CD8-positive, alpha-beta T cell (primary cell): ENCODE measurements at places on chromosomes 7 and 10. TPM values are rescaled to one million over a fixed set of nuclear protein-coding genes. Genes with fewer than 3 reads are reported as not detected.
A peak's percentile ranks its signal among the peaks of the same experiment; 100 is the strongest.

- DNase-seq = no peak
These were observed 110.2 kb downstream of the ST8SIA6 start for GRCh38 chr10:17344206-17344605.

DNA sequence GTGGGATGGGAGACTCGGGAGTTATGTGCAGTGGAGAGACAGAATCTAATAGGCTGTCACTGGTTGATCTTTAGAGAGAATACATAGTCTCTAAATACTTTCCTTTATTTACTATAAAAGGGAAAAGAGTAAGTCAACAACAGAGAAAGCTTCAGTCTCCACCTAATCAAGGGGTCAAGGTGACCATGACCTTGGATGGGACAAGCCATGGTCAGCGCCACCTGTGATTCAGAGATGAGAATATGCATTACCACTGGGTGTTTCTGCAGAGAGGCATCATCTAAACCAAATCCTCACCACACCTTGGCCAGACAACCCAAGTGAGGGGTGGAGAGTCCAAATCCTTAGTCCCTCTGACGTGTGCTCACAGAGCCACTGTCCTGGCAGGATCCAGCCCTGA, 39.9 kb downstream of the TNS3 start:
- DNase-seq = no peak

- DNase-seq = no peak
These were observed 90.0 kb downstream of the TFEC start for GRCh38 chr7:115940460-115941060.

- DNase-seq = no peak
These were observed 159.3 kb downstream of the ST7 start for GRCh38 chr7:117112640-117113039.

- no peak for DNase-seq
These were observed 32.9 kb upstream of the CXCL12 start for GRCh38 chr10:44417761-44418160.

DNA sequence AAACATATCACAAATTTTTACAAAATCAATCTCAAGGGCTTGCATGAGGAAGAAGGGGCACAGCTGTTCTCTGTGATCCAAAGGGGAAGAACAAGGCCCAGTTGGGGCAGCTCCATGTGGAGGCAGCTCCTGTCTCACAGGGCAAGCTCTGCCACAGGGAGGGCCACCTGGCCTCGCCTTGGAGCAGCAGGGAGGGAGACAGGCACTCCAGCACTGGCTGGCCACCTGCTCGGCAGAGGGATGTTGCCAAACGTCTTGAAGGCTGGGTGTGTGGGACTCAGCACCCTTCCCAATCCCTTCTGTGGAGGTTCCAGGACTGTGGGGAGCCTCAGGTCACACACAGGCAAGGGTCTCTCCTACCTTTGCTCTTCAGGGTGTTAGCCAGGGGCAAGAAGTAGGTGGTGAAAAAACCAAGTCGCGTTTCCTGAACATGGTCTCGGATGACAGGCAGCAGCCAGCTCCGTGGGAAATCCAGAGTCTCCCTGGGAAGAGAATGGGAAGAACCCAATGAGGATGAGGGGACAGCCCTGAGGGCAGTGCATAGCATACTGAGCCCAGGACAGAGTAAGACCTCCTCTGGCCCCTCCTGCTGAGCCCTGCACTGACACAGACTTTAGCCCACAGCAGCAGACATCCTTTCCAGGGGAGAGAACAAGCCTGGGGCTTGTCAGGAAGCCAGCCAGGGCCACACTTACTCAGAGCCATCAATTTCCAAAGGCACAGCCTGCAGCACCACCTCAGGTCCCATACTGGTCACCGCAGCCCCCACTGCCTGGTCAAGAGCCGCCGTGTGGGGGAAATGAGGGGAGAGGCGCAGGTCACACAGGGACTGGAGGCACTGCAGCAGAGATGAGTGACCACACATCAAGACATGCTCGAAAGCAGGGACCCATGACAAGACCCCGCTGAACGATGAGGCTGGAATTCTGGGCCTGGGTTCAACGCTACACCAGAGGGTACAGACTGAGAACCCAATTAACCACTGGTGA, 21.9 kb downstream of the RRP12 start:
- DNase-seq = no peak

- DNase-seq = no peak
These were observed 569.4 kb downstream of the SUGCT start for GRCh38 chr7:40704172-40704571.

GRCh38 chr10:110151467-110151866, 55.9 kb upstream of the MXI1 start:
- peak; percentile 44 for DNase-seq

GRCh38 chr10:124220547-124220946, 127.1 kb upstream of the CHST15 start:
- no peak for DNase-seq

- no peak for DNase-seq
These were observed 99.9 kb upstream of the CHST15 start for GRCh38 chr10:124193309-124193696.

GRCh38 chr7:155896531-155897263, 84.4 kb upstream of the SHH start:
- DNase-seq = no peak

GRCh38 chr10:94224656-94225055, 138.1 kb downstream of the NOC3L start:
- DNase-seq = no peak

GRCh38 chr10:110022716-110023504, 15.1 kb downstream of the ADD3 start:
- DNase-seq = no peak

- no peak for DNase-seq
These were observed 51.1 kb downstream of the NOD1 start for GRCh38 chr7:30427296-30428070.

- DNase-seq = no peak
These were observed 86.0 kb downstream of the CH25H start for GRCh38 chr10:89120931-89121763.

GRCh38 chr7:45092100-45092930, 3.5 kb upstream of the NACAD start:
- DNase-seq = no peak

DNA sequence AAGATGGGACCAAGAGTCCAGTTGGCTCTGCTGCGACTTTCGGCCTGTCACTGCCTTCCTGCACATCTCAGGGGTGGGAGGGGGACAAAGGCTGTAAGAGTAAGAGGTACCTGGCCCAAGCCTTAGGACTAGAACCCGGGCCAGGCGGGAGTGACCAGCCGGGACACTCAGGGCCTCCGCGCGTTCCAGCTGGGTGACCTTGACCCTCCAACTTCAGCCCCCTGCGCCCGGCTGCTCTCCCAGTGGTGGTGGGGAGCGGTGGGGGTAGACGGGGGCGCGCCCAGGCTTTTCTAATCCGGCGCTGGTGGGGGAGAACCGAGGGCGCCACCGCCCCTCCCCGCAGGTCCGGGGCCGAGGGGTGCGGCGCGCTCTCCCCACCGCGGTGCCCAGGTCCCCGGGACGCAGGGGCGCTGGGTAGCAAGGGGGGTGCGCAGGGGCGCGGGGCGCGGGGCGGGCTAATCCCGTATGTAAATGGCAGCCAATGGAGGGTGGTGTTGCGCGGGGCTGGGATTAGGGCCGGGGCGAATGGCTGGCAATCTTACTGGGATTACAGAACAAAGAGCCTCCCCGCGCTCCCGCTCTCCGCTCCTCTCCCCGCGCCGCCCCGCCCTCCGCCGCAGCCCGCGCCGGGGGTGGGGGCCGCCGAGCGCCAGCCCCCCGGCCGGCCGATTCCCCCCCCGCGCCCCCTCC, at the start of gene GTF2IRD1:
Gene GTF2IRD1 (plus strand): TSS at position 585 of the 690 bp plus-strand sequence. CDS start 54,175 bp downstream, outside the sequence.
- DNase-seq = peak; percentile 19

DNA sequence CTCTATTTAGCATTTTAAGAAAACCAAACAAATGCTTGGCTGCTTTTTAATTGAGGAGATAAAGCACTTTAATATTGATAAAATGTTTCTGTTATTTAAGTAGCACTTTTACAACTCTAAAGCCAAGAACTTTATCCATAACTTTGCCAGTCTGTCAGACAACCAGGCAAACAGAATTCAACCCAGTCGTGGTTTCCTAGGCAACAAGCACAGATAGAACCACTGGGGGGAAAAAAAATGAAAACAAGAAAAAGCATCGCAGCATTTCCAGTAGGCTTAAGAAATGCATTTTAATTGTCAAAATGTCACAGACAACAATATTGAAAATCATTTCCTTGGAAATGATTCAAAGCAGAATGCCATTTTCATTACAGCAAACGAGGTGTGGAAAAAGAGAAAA, 323.4 kb downstream of the PARD3 start:
- no peak for DNase-seq

- DNase-seq = peak; percentile 19
These were observed 40.8 kb downstream of the RBM33 start for GRCh38 chr7:155685070-155685790.

GRCh38 chr10:68084469-68084868, 9.4 kb upstream of the HERC4 start:
- no peak for DNase-seq

SCART1 gene
- total RNA-seq = 3.4 TPM

SPAM1 gene
- total RNA-seq = not detected

PNLIPRP1 gene
- not detected for total RNA-seq

VWA2 gene
- not detected for total RNA-seq

NODAL gene
- total RNA-seq = not detected

ANKRD2 gene
- not detected for total RNA-seq

ITIH5 gene
- total RNA-seq = not detected

MEST gene
- total RNA-seq = 5.9 TPM

HMX2 gene
- not detected for total RNA-seq

RHOBTB1 gene
- not detected for total RNA-seq

COG5 gene
- total RNA-seq = 46.8 TPM

OGDH gene
- total RNA-seq = 36.8 TPM

WNT8B gene
- total RNA-seq = not detected

DLG5 gene
- 6.3 TPM for total RNA-seq

LRRC18 gene
- total RNA-seq = not detected

NRCAM gene
- total RNA-seq = 13.2 TPM

RNLS gene
- 1.6 TPM for total RNA-seq

ENTPD1 gene
- 0.69 TPM for total RNA-seq

PRR15 gene
- total RNA-seq = not detected

BMPR1A gene
- 2.0 TPM for total RNA-seq

PRSS1 gene
- total RNA-seq = not detected

NUTM2B gene
- total RNA-seq = 1.3 TPM

PODXL gene
- 0.35 TPM for total RNA-seq
